ENCODE measurements at places on chromosomes 2 and 18.

DNA sequence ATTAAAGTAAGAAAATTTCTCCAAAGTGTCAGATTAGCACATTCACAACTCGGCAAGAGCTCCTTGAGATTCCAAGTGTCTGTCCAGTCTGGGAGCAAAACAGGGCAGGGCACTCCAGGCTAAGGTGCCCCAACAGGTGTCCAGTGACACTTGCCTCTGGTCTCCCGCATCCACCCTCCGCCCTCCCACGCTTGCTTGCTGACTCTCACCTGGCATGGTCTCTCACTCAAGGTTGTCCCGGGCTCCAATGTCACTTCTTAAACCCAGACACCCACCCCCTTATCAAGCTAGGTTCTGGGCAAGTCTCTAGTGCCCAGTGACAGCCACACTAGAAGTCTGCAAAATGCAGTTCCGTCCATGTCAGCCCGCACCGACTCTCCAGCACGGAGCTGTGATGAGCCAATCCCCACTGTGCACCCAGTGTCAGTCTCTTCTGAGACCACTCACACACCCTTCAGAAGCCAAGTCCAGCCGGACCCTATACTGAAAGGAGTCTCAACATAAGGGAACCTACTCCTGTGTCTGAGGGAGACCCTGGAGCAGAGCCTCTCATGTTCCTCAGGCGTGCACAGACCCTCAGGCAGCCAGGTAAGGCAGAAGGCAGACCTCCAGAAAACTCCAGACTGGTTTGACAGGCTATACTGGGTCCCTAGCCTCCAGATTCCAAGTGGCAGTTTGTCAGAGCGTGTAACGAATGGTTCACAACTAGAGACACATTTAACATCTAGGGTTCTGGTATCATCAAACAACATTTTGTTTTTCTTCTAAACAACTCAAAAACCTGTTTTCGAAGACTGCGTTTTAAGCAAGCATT lies 45.6 kb downstream of the HDLBP start:
- DNase-seq = no peak

- no peak for DNase-seq
Observed at GRCh38 chr2:196783431-196784094, 15.9 kb downstream of the GTF3C3 start.

DNA sequence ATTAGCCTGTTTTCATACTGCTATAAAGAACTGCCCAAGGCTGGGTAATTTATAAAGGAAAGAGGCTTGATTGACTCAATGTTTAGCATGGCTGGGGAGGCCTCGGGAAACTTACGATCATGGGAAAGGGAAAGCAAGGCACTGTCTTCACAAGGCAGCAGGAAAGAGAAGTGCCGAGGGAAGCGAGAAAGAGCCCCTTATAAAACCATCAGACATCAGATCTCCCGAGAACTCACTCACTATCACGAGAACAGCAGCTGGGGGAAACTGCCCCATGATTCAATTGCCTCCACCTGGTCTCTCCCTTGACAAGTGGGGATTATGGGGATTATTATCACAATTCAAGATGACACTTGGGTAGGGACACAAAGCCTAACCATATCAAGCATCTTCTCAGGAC lies 23.3 kb downstream of the RHOB start:
- no peak for DNase-seq

- DNase-seq = no peak
Observed at GRCh38 chr2:30964334-30965005, 157.2 kb upstream of the CAPN13 start.

DNA sequence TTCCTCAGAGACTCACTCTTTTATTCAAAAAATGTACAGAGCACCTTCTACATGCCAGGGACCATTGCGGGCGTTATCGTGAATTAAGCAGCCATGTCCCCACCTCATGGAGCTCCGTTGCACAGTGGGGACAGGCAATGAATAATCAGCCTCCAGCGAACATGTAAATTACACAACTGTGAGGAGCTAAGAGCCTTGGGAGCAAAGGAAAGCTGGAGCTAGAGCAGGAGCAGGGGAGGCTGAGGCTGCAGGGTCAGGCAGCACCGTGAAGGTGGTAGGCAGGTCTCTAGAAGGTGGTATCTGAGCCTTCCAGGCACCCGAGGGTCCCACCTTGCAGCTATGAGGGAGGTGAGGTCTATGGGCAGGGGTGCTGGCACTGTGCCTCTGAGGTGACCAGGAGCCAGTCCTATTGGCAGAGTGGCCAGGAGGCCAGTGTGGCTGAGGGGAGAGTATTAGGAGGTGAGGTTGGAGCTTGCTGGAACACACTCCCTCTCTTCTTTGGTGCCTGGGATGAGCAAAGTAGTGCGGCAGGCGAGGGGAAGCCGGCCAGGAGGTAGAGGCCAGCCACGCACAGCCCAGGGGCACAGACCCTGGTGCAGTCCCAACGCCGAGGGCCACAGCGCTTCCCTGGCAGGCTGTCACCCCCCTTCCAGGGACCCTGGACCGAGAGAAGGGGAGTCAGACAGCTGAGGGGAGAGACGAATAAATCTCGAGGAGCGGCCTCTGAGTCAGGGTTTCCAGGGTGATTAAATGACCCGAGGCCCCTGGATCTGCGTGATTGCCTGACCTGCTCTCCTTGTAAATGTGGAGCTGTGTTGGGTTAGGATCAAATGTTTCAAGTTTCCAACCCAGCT lies 167.3 kb downstream of the SEPTIN10 start:
- DNase-seq = no peak

DNA sequence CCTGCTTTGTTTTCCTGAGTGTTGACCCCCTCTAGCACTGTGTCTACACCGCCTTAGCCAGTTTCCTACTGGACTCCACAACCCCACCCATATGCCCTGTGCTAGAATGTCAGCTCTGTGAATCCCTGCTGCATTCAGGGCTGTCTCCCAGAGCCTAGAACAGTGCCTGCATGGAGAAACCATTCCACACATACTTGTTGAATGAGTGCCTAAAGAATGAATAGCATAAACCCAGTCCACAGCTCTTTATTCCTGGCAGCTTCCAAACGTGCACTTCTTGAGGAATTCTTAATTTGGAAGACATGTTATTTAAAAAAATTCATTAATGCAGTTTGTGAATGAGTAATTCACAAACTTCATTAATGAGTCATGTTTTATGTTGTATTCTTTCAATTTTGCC lies 6.5 kb upstream of the NAPG start:
- DNase-seq = no peak
